Right ventricle myocardium inferior (tissue), 1 donor: ENCODE measurements at places on chromosomes 4 and X.

- peak; percentile 59 for DNase-seq
Observed at GRCh38 chrX:20267607-20267930, 860 bp upstream of the RPS6KA3 start.

DNA sequence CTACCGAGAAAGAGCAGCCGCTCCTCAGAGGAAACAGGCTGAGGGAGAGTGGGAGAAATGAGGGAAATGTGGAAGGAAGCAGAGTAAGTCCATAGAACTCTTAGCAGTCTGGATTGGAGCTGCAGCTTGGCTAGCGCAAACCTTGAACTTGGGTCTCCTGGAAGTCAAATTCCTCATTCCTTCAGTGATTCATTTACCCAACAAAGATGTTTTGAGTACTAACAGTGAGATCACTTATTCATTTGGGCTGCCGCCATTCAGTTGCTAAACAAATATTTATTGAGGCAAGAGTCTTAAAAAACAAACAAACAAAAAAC lies 51.5 kb downstream of the SEL1L3 start:
- DNase-seq = no peak

DNA sequence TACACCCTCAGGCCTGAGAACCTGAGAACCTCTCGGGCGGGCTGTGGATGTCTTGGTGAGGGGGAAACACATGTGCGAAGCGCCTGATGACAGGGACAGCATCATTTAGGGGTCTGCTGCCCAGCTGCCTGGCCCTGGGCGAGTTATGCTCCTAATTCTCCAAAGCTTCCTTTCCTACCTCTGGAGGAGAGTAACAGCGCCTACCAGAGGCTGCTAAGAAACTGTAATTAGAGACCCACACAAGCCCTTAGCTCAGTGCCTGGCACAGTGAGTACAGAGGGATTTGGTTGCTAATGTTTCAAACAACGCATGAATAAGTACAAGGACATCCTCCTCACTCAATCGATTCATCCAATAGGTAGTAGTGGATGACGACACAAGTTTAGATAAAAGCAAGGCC lies 40.4 kb downstream of the BCOR start:
- DNase-seq = no peak

DNA sequence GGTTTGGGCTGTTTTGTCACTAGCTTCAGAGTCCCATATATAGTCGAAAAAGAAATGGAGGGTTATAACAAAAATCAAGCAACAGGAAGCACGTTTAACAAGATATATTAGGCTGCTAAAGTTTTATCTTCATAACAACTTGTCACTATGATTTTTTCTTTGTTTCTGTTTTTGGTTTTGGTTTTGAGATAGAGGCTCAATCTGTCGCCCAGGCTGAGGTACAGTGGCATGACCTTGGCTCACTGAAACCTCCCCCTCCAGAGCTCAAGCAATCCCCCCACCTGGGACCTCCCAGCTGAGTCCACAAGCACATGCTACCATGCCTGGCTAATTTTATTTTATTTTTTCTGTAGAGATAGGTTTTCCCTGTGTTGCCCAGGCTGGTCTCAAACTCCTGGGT lies 2664.4 kb downstream of the ARAP2 start:
- no peak for DNase-seq

DNA sequence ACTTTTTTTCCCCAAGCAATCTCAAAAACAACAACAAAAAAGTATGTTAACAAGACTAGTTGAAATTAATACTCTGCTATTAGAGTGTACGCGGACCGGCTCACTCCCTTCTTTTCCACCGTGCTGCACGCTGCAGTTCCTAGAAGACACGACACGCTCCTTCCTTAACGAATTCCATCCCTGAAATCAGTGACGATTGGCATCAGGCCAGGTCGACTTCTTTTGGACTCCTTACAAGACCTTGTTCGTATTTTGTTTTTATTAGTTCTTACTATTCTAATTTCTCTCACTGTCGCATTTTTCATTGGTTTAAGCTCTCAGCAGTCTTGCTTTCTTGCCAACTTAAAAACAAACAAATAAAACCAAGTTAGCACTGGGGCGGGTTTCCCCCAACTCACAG lies 175.8 kb upstream of the PITX2 start:
- no peak for DNase-seq
